HFFc6 (cell line): ENCODE measurements at places on chromosomes 5 and 9. TPM values are rescaled to one million over a fixed set of nuclear protein-coding genes. Genes with fewer than 3 reads are reported as not detected.

Gene TXNDC8
- not detected in 3 replicates for total RNA-seq

DNA sequence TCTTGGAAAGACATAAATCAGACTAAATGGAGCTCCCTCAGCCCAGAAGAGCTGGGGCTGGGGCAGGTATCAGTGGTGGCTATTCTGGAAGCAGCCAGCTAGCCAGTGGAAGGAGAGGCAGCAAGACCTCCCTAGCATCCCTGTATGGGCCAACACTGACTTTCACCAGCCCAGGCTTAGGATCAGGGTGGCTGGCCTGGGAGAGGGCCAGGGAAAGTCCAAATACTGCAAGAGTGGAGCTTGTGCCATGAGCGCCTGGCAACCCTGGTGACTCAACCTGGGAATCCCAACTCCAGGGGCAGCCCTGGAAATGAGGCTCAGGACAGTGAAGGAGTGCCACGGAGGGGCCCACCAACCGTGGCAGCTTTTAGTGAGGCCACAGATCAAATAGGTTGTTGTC lies 7.6 kb upstream of the IRF1 start:
- H3K27me3 ChIP-seq: peaks cover 1% of the 10 kb centered on the region
- H3K27ac ChIP-seq: peak overlapping the region; percentile 98
- peaks cover 60% of the 10 kb centered on the region for H3K4me1 ChIP-seq
- DNase-seq: peak; percentile 22

Gene PPP1R2B
- not detected in 3 replicates for total RNA-seq

- no peak overlapping the region for H3K4me3 ChIP-seq
- H3K27me3 ChIP-seq: no peaks in the 10 kb centered on the region
- no peaks in the 10 kb centered on the region for H3K36me3 ChIP-seq
- H3K27ac ChIP-seq: no peak overlapping the region
Observed at GRCh38 chr5:173004447-173004846, 20.9 kb downstream of the ATP6V0E1 start.

GRCh38 chr5:141637767-141638419 lies 1.1 kb downstream of the RELL2 start:
- H3K4me3 ChIP-seq: peak overlapping the region; percentile 98
- H3K36me3 ChIP-seq: peaks cover 27% of the 10 kb centered on the region
- H3K27me3 ChIP-seq: no peaks in the 10 kb centered on the region
- DNase-seq: no peak
- no peak overlapping the region for H3K27ac ChIP-seq

GRCh38 chr9:112112519-112112918 lies 62.6 kb downstream of the SUSD1 start:
- peak overlapping the region; percentile 86 for H3K27ac ChIP-seq
- DNase-seq: peak; percentile 75
- no peaks in the 10 kb centered on the region for H3K36me3 ChIP-seq
- H3K27me3 ChIP-seq: peaks cover 2% of the 10 kb centered on the region; the same call in 1 of the 2 replicates
- peak overlapping the region; percentile 55 for H3K4me3 ChIP-seq

Gene SPATA31A3
- total RNA-seq: not detected in 3 replicates

DNA sequence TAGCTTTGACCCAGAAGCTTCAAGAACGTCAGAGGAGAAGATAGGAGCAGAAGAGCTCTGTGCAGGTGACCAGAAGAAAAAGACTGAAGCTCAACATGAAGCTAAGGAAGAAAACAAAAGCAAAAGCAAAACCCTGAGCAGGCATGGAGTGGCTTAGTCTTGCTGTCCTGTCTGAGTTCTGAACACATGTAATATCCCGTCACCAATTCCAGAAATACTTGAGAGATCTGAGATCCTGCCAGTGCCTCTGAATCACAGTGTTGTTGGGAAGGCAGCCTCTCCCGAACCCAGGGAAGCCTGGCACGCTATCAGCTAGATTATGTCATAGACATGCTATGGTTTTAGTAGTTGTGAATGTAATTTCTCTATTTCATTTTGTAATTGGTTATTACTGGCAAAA lies 235.7 kb downstream of the ICE1 start:
- H3K27ac ChIP-seq: no peak overlapping the region
- H3K4me3 ChIP-seq: no peak overlapping the region
- no peaks in the 10 kb centered on the region for H3K4me1 ChIP-seq
- H3K27me3 ChIP-seq: no peaks in the 10 kb centered on the region; the same call in 1 of the 2 replicates
- H3K36me3 ChIP-seq: peaks cover 9% of the 10 kb centered on the region

DNA sequence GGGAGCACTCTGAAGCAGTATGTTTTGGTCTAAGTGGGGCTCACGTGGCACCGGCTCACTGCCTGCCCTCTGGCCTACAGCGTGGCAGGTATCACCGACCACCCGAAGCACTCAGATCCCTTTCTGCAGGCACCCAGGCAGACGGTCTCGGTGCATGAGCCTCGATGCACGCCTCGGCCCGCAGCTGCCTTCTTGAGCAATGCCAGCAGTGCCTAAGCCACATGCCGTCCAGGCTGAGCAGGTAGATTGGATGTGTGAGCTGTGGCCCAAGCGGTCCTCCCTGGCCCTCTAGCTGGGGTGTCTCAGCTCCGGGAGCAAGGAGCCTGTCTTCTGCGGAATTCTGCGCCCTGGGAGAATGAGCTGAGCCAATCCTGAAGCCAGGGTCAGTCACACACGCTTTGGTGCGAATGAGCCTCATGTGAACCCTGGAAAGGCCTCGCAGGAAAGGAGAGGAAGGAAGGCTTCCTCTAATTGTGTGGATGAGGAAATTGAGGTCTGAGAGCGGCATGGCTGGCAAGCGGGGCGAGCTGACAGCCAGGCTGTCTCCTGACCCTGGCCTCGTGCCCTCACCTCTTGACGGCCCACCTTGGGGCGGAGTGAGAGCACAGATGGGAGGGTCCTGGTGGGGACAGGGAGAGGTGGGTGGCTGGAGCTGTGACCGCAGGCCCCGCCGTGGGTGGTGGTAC lies 14.4 kb downstream of the RXRA start:
- H3K4me1 ChIP-seq: 0 out of 2 replicates have a peak, but pooled peaks cover 5% of the 10 kb centered on the region
- H3K36me3 ChIP-seq: no peaks in the 10 kb centered on the region
- no peak overlapping the region for H3K4me3 ChIP-seq
- H3K27me3 ChIP-seq: peaks cover 2% of the 10 kb centered on the region; the same call in 1 of the 2 replicates
- DNase-seq: no peak

- no peak for DNase-seq
- H3K4me1 ChIP-seq: peaks cover 32% of the 10 kb centered on the region; the same call in 1 of the 2 replicates
- no peak overlapping the region for H3K4me3 ChIP-seq
Observed at GRCh38 chr9:117714282-117714681, 10.1 kb downstream of the TLR4 start.

Gene TAF1L
- total RNA-seq: not detected in 3 replicates

Gene PIP5K1B
- not detected in 3 replicates for total RNA-seq
